ENCODE measurements at places on chromosomes 5 and 9.

DNA sequence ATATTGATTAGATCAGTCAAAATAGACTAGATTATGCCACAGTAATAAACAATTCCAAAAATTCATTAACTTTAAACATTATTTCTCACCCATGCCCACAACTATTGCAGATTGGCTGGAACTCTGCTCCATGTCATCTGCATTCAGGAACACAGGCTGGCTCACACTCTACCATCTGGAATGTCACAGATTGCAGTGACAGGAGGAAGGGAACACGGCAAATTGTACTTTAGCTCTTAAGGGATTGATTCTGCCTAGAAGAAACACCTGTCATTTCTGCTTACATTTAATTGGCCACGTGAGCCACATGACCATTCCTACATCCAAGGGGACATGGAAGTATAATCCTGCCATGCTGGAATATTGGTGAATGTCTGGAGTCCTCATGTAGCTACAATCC, 54.4 kb downstream of the ATPSCKMT start:
- no peak for DNase-seq

GRCh38 chr5:165579911-165580310, 2074.5 kb downstream of the MAT2B start:
- DNase-seq: peak; percentile 9

DNA sequence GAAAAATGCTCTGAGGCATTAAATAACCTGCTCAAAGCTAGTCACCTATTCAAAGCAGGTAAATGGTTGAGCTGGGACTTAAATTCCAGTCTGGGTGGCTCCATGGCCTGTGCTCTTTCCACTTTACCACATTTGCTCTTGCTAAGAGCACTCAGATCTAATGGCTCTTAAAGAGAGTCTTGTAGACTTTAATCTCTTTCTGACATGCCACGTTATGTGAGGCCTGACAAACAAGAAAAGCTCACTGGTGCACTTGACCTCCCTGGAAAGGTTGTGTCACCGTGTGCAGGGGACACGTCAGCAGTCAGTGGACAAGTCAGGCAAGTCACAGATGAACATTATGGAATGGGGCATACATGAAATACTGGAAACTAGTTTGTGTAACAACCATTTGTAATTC, 129.9 kb upstream of the RPS23 start:
- DNase-seq: no peak

DNA sequence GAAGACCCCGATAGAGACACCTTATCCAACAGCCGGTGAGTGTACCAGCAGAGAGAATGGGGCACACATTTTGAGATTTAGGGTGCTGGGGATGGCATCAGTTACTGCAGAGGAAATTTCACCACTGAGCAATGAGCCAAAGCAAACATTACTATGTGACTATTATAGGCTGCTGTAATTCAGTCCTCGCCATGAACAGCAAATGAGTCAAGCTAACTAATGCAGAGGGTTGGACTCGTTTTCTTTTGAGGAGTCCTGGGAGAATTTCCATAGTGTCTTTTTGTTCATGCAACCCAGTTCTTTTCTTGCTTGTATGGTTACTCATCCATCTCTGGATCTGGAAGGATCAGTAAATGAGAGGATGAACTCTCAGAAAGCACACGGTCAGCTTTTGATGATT, 323.8 kb downstream of the PSAT1 start:
- peak; percentile 19 for DNase-seq

DNA sequence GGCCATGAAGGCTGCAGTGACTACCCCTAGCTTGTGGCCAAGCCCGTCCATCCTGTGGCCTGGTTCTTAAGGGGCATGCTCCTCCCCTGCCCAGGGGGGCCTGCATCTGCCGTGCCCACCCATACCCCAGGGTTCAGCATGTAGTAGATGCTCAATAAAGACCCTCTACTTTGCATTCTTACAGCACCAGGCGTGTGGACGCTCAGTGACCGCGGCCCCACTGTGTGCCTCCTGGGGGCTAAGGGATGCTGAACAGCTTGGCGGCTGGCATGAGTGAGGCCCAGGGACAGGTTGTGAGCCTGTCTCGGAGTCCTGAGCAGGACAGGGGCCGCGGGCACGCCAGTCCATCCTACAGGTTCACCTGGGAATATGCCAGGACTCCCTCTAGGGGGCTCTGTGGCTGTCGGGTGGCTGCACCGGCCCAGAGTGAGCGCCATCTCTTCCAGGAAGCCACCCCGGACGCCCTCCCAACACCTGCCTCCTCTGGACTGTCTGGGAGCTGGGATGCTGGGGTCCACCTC, 9.1 kb downstream of the NOTCH1 start:
- DNase-seq: no peak

DNA sequence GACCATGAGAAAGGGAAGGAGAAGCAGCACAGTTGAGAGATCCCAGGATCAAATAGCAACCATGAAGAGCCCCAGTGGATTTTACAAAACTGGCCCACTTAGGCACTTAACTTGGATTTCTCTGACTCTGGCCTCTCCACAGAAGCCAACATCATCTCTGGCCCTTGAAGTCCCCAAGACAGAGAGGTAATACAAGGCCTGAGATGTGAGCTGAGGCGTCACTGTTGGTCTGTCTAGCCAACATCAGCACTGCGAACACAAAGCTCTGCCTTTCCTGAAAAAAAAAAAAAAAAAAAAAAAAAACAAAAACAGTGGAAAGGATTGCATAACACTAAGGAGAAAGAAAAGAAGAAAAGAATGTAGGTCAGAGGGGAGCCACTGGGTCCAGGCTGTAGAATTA, 378.3 kb downstream of the BRINP1 start:
- DNase-seq: no peak

GRCh38 chr5:27241564-27242257, 203.3 kb upstream of the CDH9 start:
- peak; percentile 92 for DNase-seq

GRCh38 chr5:34657988-34658387, 1.9 kb downstream of the RAI14 start:
- DNase-seq: no peak

DNA sequence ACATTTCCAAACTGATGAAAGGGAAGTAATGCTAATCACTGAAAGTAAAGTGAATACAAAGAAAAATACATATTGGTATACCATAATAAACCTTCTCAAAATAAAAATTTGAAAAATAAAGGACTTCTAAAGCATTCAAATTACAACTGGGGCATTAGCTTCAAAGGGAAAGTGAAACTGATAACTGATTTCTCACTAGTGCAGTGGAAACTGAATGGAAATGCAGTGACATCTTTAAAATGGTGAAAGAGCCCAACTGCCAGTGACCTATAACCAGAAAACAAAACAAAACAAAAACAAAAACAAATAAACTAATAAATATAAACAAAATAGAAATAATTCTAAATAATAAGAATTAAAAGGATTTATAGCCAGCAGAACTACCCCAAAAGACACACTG, 297.5 kb upstream of the GRIN3A start:
- DNase-seq: no peak

DNA sequence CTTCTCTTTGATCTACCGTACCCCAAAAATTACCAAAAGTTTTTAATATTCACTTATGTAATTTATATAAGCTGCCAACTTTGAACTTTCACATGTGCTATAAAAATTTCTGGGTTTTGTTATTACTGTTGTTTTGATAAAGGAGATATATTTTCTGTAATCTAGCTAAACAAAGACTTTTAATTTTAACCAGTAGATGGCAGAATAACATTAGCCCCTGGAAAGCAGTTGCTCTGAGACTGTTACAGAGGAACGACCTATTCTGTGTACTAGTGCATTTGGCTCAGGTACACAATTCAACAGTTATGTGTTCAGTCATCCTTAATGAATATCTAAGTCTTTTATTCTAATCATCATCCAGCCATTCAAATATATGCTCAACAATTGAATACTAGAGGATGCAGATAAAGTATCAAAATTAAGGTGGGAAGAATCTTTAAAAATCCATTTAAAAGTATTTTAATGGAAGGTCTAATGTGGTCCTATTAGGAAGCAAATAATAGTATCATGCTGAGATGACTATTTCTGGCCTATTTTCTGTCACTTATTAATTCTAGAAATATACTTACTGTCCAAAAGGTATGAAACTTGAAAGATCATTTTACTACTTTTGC, 8.6 kb downstream of the KLHL9 start:
- DNase-seq: peak; percentile 61

DNA sequence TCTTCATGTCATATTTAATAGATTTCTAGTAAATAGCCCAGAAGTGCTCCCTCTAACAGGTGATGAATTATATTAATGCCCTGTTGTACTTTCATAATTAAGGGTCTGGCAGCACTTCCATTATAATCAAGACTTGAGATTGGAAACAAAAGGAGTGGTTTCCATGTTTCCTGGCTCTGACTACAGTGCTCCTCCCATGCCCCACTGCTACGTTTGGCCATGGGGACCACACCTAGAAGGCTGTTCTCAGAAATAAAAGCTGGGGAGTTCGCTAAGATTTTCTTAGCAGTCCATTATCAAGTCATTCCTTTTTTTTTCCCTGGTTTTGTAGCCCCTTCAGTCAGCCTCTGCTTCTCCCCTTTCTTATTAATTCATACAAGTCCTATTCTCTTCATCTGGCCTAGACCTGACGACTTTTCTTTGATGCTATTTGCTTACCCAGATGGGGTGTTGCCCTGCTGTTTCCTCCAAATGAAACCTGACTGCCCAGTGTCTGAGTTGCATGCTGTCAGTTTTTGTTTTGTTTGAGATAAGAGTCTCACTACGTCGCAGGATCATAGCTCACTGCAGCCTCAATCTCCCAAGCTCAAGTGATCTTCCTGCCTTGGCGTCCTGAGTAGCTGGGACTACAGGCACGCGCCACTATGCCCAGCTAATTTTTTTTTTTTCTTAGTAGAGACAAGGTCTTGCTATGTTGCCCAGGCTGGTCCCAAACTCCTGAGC, 312.1 kb upstream of the EFNA5 start:
- DNase-seq: no peak

- peak; percentile 9 for DNase-seq
Observed at GRCh38 chr5:78841767-78842166, 143.3 kb downstream of the ARSB start.

DNA sequence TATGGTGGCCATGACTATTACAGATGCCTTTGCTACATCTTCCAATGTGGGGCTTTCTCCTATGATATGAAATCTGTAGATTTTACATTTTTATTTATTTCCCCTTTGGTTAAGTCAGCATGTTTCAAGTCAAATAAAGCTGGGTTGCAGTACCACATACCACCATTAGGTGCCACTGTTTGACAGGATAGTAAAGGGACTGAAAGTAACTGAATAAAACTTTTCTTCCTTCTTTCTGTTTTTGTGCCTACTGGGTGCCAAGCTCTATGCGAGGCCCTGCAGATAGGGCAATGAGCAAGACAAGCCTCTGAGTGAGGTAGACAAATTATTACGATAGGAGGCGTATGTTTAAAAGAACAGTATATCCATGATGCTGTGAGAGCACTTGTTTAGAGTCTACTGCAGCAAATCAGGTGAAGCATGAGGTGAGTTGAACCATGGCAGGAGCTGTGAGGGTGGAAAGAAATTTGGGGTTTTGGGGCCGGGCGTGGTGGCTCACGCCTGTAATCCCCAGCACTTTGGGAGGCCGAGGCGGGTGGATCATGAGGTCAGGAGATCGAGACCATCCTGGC, 64.8 kb downstream of the GDNF start:
- peak; percentile 38 for DNase-seq

GRCh38 chr5:132658381-132659302, 669 bp downstream of the IL13 start:
- no peak for DNase-seq

- no peak for DNase-seq
Observed at GRCh38 chr5:167447466-167448375, 843.7 kb upstream of the WWC1 start.

DNA sequence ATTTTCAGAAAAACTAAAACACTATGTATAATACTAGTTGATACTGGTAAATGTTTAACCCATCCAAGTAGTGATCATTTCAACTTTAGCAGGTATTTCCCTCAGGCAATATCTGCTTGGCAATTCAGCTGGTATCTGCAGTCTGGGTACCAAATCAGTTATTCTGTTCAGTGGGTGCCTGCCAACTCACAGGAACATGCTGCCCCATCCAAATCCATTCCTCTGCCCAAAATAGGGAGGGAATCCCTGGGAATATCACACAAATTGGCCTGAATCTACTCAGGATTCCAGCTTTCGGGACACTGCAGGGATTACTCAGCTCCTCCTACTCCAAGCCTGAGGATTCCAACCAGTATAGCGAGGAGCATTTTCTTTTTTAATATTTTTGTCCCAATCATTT, 61.7 kb upstream of the PDE4D start:
- no peak for DNase-seq

DNA sequence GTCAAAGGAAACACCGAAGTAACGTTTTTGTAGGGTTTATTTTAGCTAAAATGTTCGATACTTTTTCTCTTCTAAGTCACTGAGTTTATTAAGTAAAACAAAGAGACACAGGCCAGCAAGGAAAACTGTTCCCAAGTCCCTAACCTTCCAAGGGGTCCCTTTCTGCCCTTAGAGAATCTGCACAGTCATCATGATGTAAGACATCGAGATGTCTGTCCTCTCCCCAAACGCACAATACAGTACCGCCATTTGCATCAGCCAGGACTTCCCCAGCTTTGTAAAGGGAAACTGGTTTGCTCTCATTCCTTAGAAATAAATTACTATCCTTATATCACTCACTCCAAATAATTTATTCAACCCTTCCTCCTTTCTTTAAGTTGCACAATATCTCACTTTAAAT, 89.3 kb downstream of the MARCHF11 start:
- DNase-seq: no peak

DNA sequence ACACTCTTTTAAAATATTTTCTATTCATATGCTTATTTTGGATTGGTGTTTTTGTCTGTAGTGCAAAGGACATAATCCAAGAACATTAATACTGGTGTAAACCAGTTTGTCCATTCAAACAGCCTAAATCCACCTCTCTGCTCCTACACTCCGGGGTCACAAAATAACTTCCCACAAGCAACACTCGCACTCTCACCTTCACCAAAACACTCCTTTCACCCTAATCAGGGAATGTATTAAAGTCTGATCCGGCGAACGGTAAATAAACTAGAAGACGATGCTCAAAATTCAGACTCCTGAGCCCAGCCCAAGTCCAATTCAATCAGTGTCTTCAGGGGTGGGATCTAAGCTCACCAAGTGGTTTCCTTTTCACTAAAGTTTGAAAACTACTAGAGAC, 649 bp downstream of the AP3B1 start:
- peak; percentile 6 for DNase-seq

DNA sequence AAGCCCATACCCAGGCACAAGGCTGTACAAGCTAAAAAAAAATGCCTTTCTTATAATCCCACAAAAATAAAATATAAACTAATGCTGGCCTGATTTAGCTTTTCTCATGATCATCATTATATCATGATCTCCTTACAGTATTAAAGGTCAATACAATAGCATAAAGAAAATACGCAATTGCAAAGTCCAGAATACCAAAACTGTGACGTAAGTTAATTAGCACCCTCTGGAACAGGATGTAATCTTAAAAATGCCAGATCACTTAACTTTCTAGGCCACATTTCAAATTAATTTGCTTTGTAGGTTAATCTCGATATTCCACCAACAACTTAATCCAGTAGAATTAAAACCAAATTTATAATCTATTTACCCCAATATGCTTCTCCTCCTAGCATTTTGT, 444.2 kb upstream of the CYLC2 start:
- DNase-seq: peak; percentile 44

- no peak for DNase-seq
Observed at GRCh38 chr5:37490120-37490810, 111.1 kb downstream of the WDR70 start.

Data from kidney tubule cell (primary cell).